Thoracic aorta endothelial cell (primary cell): ENCODE measurements at places on chromosomes 4 and X. TPM values are rescaled to one million over a fixed set of nuclear protein-coding genes. Genes with fewer than 3 reads are reported as not detected.

Gene CFI
- total RNA-seq: 12.4 and 39.3 TPM in 2 replicates

Gene NXF2
- not detected in 2 replicates for total RNA-seq

Gene RASGEF1B
- total RNA-seq: 0.13 and 0.79 TPM in 2 replicates

Gene LRPAP1
- total RNA-seq: 87.5 and 91.5 TPM in 2 replicates

Gene CA5B
- 5.5 and 10.0 TPM in 2 replicates for total RNA-seq

Gene PCDH11X
- total RNA-seq: under 0.01 and 0.22 TPM in 2 replicates
